ENCODE measurements at places on chromosomes 1 and 21.

- DNase-seq: peak; percentile 7
These were observed 161.2 kb downstream of the NPHP4 start for GRCh38 chr1:5830771-5831599.

GRCh38 chr1:56190806-56191365 lies 388.5 kb downstream of the PLPP3 start:
- no peak for DNase-seq

DNA sequence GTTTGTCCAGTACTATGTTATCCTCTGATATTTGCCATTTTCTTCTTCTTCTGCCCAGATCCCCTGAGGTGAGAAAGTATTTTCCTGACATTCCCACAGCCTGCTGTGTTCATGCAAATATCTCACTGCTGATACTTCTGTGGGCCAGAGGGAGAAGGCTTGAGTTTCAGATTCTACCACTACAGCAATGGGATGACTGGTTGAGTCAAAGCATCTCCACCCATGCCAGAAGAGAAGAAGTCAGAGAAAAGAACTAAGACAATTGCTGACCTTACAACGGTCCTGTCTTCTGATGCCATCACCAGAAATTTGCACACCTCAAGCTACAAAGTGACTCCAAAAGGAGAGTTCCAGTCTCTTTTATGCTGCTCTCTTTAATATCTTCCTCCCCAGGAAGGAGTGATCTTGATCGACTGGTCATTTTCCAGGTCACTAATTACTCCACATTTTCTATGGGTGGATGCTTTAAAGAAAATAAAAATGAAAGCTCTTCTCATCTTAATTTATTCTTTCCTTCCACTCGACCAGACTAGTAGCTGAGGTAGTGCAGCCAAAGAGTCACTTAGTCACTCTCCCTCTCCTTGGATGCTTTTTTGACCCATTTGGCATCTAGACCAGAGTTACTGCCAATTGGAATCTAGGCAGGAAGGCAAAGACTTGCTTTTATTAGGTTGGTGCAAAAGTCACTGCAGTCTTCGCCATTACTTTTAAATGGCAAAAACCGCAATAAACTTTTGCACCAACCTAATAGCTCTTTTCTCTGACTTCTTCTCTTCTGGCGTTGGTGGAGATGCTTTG lies 195.1 kb downstream of the PTPRC start:
- no peak for DNase-seq

GRCh38 chr1:225474986-225475820 lies 47.4 kb upstream of the LBR start:
- DNase-seq: peak; percentile 50

GRCh38 chr21:41918561-41919358 lies 35.1 kb downstream of the C2CD2 start:
- DNase-seq: no peak

GRCh38 chr21:35730325-35730724 lies 330.0 kb downstream of the SETD4 start:
- DNase-seq: no peak

- DNase-seq: no peak
These were observed 339.1 kb downstream of the NTNG1 start for GRCh38 chr1:107479865-107480350.

- DNase-seq: no peak
These were observed 8.9 kb downstream of the SDCCAG8 start for GRCh38 chr1:243264717-243265116.

GRCh38 chr1:54475946-54476516 lies 69.8 kb upstream of the SSBP3 start:
- DNase-seq: no peak

DNA sequence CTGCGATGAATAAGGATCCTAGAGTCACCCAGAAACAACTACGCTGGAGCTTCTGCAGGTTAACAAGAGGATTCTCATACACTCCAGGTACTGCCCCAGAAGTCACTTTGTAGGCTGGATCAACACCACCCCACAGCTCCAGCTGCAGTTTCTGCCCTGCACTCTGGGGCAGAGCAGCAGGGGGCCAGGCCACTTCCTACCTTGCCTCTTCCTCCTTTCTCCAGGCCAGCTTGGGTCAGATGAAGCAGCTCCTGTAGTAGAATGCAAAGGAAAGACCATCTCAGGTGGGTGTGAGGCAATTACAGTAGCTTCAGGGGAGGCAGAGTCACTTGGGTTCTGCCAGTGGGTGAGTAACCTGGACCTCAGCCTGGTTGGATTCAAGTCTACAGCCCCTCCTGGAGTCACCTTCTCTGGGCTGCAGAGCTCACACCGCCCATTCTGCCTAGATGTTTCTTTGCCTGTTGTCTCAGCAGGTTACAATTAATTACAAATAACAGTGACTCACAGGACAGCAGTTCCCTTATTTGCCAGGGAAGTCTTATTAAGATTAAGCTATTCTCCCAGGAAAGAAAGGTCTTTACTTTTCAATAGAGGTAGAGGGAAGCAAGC lies 24.4 kb upstream of the BCAR3 start:
- peak; percentile 1 for DNase-seq

DNA sequence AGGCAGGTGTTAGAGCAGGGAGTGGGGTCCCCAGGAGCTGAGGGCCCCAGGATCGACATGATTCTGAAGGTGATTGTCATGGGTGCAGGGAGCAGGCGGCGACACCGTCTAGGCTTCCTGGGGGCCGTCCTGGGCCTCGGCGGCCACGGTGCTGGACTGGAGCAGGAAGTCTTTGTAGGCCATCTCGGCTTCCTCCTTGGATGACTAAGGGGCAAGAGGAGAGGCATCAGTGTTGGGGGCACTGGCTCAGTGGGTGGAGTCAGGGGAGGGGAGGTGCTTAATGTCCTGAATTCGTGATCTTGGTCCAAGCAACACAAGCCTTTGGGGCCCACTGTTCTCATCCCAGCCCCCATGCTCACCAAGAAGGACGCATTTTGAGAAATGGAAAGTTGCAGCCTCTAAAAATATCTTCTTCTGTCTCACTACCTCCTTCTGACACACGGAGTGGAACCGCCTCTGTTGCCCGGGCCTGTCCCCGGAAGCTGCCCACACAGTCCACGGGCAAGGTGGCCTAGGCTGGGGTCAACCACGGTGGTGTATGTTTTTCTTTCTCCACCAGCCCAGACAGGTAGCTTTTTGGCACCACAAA lies 8.6 kb upstream of the FCMR start:
- no peak for DNase-seq

DNA sequence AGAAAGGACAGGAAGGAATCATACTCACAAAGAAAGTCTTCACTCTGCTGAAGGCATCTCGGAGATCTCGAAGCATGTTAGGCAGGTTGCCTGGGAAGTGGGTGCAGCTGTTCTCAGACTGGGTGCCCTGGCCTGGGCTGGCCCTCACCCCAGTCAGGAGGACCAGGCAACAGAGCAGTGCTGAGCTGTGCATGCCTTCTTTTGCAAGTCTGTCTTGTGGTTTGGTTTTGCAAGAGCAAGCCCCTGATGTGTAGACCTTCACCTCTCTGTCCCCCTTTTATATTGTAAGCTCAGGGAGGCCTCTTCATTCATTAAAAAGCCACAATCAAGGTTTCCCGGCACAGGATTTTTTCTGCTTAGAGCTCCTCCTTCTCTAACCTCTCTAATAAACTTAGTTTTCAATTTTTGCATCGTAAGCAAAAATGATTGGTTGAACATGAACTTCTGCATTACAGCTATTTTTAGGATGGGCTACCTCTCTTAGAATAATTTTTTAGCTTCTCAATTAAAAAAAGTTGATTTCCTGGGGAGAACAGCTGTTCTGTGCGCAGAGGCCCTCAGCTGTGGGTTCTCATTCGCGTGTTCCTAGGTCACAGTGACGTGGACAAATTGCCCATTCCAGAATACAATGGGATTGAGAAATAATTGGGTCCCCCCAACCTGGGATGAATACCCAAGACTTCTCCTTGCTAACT lies at the start of gene IL10:
Gene IL10 (minus strand): TSS at position 252 of the 695 bp plus-strand sequence. CDS start 59 bp downstream, at position 193.
- no peak for DNase-seq

- DNase-seq: no peak
These were observed 64.9 kb downstream of the FHAD1 start for GRCh38 chr1:15311880-15312279.

DNA sequence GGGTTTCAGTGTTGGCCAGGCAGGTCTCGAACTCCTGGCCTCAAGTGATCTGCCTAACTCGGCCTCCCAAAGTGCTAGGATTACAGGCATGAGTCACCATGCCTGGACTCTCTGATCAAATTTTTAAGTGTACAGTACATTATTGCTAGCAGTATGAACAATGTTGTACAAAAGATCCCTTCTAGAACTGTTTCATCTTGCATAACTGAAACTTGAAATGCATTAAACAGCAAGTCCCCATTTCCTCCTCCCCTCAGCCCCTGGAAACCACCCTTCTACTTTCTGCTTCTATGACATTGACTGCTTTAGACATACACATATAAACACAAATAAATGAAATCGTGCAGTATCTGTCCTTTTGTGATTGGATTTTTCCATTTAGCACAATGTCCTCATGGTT lies 463.4 kb downstream of the PTPRC start:
- no peak for DNase-seq

GRCh38 chr1:92701147-92701546 lies 83.8 kb downstream of the EVI5 start:
- no peak for DNase-seq

- no peak for DNase-seq
These were observed 28.5 kb upstream of the RLF start for GRCh38 chr1:40132383-40133311.

GRCh38 chr1:46523496-46524353 lies 27.7 kb downstream of the KNCN start:
- peak; percentile 84 for DNase-seq

DNA sequence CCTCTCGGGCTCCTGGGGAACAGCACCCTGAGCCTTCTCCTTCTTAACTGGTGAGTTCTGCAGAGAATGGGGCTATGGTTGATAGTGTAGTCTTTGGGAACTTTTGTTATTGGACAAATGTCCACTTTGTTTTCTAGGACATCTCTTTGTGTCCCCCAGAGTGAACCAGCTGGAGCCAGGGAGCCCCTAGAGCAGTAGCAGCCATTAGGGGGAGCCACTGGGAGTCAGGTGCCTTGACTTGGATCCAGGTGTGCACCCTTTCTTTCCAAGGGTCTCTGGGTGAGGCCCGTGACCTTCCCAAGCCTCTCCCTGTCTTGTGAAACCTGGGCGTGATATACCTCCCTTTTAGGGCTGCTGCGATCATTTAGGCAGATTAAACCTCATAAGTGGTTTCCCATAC lies 36.9 kb downstream of the ABCG1 start:
- DNase-seq: no peak

DNA sequence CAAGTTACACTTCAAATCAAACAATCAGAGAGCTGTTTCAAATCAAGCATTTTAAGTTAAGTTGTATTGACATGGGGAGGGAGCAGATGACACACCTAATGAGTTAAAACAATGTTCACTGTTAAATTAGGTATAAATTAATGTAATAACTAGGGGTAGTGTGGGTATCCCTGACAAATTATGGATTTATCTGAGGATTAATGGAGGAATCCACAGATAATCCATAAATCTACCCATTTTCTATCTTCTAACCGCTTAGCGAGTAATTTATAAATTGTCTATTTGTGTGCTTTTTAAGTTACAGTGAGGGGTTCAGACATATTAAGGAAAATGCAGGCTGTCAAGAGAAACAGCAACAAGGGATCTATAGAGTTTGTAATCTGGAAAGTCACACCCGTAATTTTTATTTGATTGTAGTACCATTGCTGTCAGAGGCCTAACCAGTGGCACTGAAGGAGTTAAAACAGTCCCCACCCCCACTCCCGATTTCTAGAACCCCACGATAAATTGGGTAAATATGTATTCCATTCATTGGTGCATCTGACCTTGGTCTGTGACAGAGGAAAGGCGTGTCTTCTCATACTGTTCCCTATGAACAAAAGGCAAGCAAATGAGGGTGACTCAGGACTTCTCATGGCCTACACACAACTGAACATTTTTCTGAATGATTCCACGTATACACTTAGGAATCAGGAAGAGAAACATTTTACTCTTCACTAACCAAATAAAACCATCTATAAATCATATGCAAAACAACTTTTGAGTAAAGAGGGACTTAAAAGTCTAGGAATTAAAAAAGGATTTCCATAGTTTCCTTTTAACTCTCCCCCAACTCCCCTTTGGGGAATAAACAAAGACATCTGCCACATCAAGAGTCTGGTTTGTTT lies 7.4 kb downstream of the IRF2BP2 start:
- DNase-seq: peak; percentile 61

DNA sequence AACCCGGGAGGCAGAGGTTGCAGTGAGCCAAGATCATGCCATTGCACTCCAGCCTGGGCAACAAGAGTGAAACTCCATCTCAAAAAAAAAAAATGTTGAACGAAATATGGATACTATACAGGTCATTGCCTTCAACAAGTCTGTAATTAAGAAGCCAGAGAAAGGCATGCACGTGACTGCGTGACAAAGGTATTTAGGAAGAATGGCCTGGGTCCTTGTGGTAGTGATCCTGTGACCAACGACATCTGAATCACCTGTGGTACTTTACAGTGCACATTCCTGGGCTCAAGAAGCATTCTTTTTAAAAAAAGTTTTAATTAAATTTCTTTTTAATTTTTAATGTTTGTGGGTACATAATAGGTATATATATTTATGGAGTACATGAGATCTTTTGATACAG lies 115.0 kb downstream of the GREM2 start:
- DNase-seq: no peak

DNA sequence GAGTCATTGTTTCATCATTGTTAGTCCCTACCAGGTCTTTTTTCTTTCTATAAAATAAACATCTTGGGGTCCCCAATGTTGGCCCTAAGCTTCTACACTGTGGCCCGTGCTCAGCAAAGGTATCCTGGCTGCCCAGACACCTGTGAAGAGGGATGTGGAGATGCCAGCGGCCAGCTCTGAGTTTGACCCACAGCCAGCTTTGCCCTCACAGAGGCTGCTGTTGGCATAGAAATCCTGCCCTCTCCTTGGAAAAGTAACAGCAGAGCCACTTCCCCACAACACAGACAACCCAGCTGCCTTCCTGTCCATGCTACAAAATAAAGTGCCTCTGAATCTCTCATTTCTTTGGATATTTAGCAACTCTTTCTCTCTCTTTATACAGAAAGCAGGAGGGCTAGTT lies 6.0 kb downstream of the TRIM62 start:
- DNase-seq: no peak

DNA sequence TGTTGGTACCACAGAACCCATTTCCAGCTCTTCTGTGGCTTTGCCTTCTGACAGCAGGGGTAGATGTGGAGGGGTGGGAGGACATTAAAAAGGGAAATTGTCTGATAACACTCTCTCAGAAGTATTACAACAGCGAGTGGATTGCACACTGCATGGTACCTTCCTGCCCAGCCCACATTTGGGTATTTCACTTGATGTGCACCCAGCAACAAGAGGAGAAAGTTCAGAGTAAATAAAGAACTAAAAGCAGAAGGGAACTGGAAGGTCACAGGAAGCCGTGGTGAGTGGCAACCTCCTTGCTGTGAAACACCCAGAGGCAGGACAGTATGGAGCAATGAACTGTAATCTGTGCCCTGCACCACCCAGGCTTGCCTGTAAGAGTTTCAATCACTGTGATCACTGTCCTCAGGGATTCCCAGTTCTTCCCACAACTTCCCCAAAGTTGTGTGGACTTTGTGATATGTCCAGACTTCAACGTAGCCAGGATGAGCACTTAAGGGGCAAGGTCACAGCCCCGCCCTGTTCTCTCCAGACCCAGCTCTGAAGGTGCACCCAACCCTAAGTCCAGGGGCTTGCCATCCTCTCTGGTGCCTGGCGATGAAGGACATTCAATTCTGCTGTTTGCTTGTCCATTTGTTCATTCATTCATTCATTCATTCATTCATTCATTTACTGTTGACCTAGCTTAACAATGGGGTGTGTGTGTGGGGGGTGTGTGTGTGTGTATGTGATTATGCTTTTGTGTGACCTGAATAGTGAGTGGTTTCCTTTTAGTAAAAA lies 18.7 kb upstream of the F5 start:
- DNase-seq: no peak

All from DMS 273 treated with DMSO at 0.1 percent for 48 hours (cell line).